ENCODE measurements at places on chromosomes 3 and 15.

GRCh38 chr15:38522922-38523321 is 41.7 kb downstream of the RASGRP1 start:
- DNase-seq: no peak

- DNase-seq: no peak
Measured at GRCh38 chr3:3353153-3353552, 173.7 kb upstream of the CRBN start.

GRCh38 chr15:57566834-57567233 is 24.9 kb upstream of the MYZAP start:
- no peak for DNase-seq

GRCh38 chr15:49902685-49903501 is 216.1 kb downstream of the ATP8B4 start:
- DNase-seq: no peak

DNA sequence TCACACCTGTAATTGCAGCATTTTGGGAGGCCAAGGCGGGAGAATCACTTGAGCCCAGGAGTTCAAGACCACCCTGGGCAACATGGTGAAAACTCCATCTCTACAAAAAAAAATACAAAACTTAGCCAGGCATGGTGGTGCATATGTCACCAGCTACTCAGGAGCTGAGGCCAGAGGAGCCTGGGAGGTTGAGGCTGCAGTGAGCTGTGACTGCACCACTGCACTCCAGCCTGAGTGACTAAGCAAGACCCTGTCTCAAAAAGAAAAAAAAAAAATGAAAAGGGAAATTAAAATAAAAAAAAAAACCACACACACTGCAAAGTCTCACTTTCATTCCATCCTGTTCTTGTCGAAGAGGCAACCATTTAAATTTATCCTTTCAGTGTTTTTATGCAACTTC is 100.8 kb upstream of the PIAS1 start:
- no peak for DNase-seq

DNA sequence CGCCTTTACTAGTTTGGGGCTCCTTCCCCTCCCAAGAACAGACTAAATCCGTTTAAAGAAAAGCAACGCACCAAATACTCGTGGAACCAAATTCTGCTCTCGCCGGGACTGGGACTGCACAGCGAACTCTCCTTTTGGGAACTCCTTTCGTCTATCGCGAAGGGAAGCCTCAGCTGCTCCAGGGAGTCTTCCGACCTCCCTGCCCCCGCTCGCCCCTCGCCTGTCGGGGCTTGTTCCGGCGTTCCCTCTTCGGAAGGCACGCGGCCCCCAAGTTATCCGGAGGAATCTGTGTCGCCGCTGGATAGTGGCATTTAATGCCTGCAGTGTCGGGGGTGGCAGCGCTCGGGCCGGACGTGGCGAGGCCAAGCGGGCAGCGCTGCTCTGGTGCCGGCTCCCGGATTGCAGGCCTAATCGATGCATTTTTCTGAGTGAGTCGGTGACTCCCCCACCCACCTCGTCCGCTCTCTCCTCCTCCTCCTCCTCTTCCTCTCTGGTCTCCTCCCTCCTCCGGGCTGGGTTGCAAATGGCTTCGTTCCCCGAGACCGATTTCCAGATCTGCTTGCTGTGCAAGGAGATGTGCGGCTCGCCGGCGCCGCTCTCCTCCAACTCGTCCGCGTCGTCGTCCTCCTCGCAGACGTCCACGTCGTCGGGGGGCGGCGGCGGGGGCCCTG is at the start of gene TRIM71:
Gene TRIM71 (plus strand): TSS at position 440 of the 671 bp plus-strand sequence. CDS start 84 bp downstream, at position 524.
- no peak for DNase-seq

DNA sequence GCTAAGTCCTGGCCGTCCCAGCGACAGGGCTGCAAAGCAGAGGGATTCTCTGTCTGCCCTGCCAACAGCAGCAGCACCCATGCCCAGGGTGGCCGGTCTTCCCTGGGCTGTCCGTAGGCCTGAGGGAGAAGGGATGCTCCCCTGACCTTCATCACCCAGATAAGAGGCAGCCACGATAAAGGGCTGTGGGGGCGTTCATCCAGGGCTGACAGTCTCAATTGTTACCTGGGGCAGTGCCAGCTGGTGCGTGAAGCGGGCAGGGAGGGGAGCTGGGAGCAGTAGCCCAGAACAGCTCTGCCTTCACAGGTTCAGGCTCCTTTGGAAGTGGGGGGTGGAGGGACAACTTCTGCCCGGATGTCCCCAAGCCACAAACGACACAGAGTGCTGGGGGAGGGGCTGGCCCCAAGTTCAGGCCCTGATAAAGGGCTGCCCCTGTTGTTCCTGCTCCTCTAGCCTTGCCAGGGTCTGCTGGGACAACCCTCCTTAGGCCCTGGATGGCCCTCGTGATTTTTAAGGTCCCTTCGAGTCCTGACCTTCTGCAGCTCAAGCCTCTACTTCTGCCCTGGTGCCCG is 94.7 kb downstream of the RAB11A start:
- DNase-seq: no peak

DNA sequence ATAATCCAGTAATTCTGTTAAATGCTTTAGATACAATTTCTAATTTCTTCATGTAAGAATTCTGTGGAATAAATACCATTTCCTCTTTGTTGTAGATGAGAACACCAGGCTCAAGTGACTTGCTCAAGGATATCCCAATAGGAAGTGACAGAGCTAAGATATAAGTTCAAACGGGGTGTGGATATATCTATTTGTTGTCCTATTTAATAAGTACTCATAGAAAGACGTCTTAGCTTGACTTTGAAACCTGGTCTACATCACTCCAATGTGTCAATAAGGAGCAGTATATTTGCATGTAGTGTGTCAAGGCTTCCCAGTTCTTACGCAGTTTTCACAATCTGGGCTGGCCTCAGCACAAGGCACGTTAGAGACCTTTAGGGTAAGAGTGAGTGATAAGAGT is 4.7 kb upstream of the GCSAM start:
- no peak for DNase-seq

DNA sequence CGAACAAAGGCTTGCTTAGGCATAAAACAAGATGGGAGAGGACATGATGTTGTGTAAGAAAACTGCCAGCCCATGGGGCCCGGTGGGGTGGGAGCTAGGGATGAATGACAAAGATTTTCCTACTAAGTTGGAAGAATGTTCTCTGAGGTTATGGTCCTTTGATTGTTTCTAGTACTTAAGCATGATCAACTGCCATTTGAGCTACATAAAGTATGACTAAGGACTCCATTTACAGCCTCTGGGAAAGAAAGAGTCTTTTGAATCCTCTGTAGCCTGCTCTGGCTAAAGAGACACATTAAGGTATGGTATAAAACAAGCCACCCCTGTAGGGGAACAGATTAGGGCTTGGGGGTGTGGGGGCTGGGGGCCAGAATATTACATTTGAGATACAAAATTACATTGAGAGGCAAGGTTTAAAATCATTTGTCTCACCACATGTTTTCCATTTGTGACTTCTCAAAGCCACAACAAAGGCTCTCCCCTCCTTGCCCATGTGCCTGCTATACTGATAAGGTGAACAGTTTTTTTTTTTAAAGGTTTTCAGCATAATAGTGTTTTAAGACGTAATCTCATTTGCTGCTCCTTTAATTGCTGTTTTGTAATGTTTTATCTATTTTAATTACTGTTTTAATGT is 323.4 kb downstream of the CHST2 start:
- DNase-seq: peak; percentile 8

DNA sequence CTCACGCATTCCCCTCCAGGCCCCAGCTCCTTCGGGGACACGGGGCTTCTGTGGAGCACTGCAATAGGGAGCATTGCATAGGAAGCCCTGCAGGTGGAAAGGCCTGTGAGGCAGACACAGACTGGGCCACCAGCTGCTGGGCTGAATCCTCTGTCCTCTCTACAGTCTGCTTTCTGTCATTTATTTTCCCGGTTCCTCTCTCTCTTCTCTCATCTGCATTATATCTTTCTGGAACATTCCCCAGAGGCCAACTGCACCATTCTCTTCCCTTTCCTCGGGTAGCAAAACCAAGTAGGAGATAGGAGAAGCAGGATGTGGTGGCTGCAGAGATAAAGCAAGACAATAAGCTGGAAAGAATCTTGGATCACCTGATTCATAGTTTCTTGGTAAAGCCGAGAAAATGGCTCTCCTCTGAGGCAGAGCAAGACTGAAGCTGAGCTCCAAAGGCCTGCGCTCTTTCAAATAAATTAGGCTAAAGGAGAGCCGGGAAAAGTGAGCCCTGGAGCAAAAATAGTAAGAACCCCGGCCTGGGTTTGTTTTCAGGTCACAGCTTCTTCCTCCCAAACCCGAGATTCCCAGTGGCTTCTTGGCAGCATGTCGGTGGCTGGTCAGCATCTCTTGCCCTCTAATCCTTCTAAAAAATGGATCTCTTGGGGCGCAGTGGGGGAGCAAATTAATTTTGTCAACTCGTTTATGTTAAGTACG is 5.3 kb downstream of the TM4SF4 start:
- DNase-seq: no peak

- DNase-seq: no peak
Measured at GRCh38 chr15:101159936-101160815, 91.7 kb downstream of the CHSY1 start.

DNA sequence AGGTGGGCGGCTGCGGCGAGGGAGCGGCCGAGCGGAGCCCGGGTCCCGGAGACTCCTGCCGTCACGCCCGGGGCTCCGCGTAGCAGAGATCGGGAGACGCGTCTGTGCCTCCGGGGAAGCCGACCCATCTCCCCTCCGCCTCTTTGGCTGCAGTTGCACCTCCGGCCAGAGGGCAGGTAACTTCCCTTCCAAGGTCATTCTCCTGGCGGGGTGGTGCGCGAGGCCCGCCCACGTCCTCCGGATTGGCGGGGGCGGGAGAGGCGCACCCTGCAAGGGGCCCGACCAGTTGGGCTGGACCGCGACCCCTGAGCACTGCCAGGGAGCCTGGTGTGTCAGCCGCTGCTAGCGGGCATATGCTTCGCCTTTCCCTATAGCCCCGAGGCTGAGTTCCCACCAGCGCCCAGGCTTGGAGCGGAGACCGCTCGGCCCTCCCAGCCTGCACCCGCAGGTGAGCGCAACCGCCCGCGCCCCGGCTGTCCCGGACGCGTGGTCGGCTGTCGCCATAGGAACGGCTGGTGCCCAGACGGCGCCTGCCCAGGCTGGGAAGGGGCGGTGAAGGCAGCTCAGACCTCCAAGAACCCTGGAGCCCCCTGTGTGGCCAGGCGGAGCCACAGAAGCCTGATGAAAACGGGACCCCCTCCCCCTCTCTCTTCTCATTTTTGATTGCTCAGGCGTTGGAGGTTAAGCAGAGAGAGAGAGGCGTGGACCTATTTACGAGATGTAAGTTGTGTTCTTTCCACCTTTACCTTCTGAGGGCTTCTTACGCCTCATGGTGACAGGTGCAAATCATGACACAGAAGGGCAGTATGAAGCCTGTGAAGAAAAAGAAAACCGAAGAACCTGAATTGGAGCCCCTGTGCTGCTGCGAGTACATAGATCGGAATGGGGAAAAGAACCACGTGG is 453 bp downstream of the ZDHHC23 start:
- peak; percentile 33 for DNase-seq

GRCh38 chr3:42655331-42655888 is 1.9 kb downstream of the ZBTB47 start:
- no peak for DNase-seq

GRCh38 chr3:55601366-55602080 is 114.4 kb upstream of the WNT5A start:
- no peak for DNase-seq

DNA sequence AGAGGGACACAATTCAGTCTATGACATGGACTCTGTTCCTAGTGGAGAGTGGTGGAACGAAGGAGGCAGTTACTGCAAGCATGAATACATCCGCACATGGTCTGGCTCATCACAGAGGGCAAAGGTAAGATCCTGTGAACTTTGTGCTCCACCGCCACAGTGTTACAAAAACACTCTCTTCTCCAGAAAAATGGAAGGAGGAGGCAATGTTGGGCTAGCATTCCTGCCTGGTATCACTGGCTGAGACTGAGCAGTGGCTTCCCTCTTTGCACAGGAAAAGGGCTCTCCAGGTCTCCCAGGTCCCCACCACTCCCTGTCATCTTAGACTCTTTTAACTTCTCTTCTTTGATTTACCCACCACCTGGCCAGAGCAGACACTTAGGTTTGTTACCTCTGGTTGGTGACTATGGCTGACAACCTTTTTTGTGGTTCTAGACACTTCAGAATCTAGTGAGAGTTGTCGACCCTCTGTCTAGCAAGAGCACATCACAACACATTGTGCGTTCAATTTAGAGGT is 1.5 kb upstream of the EEFSEC start:
- DNase-seq: no peak

DNA sequence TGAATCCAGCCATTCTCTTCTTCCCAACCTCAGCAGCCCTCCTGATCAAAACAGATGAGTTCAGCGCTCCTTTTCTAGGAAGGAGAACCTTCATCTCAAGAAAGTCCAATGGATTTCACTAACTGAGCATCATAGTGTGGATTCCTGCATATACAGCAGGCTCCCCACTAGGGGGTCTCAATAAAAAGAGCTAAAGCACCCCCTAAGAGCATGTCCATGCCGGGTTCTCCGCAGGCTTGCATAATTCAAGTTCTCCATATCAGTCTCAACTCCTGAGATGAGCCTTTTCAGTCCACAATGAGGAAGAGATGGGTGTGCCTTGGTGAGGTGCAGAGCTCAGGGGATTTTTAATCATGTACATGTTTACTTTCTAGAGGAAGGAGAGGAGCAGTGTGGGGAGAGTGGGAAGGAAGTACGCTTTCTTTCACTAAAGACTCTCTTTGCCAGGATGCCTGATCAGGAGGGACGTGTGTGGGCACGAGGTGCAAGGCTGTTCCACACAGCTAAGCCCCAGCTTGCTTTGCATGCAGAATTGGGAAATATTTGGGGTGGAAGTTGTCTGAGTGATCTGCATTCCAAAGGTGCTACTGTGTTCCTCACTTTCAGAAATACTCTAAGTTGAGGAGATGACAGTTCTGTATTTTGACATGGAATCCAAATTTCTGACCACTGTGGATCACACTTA is 563.5 kb downstream of the OCA2 start:
- DNase-seq: no peak

DNA sequence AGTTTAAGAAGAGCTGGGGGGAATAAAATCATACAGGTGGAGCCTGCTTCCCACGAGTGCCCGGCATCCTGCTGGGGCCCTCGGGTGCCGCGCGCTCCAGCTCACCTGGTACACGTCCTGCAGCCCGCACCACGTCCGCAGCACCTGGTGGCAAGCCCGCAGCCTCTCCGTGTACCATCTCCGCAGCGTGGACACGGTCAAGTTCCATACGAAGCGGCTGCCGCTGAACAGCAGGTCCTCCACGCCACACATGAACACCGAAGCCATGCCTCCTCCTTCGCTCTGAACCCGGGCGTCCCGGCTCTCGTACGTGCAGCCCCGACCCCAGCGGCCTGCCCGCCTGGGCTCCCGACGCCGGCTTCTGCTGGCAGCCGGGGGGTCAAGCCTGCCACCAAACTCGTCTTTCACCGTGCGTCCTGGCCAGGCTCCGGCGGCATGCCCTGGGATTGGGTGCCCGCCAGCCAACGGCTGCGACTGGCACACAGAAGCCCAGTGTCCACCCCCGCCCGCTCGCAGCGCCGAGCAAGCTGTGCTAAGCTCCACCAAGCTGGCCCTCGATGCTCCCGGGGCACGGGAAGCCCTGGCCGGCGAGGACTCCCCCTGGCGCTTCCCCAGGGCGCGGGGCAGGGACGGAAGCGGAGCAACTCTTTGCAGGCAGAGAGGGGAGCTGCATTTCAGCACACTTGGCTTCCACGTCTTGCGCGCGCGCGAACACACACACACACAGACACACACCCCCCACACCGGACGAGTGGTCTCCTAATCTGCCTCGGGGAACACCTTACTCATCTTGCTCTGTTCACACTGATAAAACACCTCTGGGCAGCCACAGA is at the start of gene FRMD4B:
Gene FRMD4B (minus strand): TSS at position 366 of the 833 bp plus-strand sequence. CDS start 99 bp downstream, at position 267.
- DNase-seq: peak; percentile 7

- DNase-seq: no peak
Measured at GRCh38 chr3:15290736-15291135, 41.6 kb downstream of the SH3BP5 start.

All from CD4-positive, alpha-beta T cell treated with Interleukin-17A for 4 hours (primary cell).